ENCODE measurements at places on chromosomes 3 and 15. TPM values are rescaled to one million over a fixed set of nuclear protein-coding genes. Genes with fewer than 3 reads are reported as not detected.

Gene GPR62
- polyA plus RNA-seq: not detected

Gene EFCC1
- polyA plus RNA-seq: 0.03 TPM

Gene NLGN1
- polyA plus RNA-seq: not detected

Gene FAM81A
- not detected for polyA plus RNA-seq

Gene TARS3
- polyA plus RNA-seq: 3.4 TPM

Gene RTP3
- not detected for polyA plus RNA-seq

Gene LXN
- not detected for polyA plus RNA-seq

Gene HYPK
- 12.7 TPM for polyA plus RNA-seq

Gene HRH1
- not detected for polyA plus RNA-seq

Gene SUCNR1
- polyA plus RNA-seq: 0.03 TPM

Gene CCR9
- not detected for polyA plus RNA-seq

Gene SLC6A20
- not detected for polyA plus RNA-seq

Gene THRB
- polyA plus RNA-seq: 4.3 TPM
